COLO829 (cell line): ENCODE measurements at places on chromosomes 5 and 9.

- DNase-seq: no peak
These were observed 8.0 kb downstream of the PDLIM4 start for GRCh38 chr5:132265336-132266030.

DNA sequence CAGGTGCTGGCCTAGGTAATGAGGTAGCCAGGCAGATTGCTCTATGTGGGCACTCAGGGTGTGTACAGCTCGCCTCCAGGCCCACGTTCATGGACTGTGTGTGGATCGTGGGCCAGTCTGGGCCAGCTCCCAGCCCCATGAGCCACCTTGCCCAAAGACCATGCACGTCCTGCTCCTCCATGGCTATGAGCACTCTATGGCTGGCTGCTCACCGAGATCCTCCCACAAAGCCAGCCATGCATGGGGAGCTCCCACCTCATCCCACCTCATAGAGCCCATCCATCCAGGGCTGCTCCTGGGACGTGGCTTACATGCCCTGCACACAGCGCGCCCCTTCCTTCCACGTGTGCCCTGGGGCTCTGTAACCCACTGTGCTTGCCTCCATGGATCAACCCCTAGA lies 262.5 kb upstream of the IRX1 start:
- no peak for DNase-seq

DNA sequence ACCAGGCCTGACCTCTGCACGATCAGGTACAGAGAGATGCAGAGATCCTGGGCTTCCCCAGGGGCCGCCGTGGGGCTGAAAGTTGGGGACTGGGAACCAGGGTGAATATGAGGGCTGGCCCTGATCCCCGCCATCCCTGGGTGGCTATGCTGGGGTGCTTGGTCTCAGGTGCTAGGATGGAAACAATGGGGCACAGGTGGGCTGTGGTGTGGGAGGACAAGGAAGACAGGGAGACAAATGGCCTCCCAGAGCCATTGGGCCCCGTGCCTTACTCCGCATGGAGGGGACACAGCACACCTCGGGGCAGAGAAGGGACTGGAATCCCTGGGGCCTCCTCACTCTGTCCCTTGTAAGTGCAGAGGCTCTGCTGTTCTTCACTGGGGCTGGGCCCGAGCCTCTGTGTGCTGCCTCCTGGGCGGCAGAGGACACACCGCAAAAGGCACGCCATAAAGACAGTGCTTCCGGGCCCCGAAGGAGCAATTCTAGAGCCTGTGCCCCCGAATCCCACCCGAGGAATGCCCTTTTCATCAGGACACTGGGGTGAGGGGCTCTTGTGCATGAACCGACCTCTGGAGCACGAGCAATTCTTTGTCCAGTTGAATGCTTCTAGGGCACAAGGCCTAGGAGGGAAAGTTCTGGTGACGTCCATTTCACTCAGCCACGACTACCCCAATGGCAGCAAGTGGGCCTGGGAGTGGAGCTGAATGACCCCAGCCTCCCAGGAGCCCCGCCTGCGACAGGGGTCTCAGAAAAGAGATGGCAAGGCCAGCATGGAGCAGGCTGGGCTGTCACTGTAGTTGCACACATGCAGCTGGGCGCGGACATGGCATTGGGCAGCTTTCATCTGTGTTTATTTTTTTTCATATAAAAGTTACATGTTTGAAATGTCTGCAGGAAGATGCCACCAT lies 30.9 kb downstream of the PRRT1B start:
- DNase-seq: no peak

DNA sequence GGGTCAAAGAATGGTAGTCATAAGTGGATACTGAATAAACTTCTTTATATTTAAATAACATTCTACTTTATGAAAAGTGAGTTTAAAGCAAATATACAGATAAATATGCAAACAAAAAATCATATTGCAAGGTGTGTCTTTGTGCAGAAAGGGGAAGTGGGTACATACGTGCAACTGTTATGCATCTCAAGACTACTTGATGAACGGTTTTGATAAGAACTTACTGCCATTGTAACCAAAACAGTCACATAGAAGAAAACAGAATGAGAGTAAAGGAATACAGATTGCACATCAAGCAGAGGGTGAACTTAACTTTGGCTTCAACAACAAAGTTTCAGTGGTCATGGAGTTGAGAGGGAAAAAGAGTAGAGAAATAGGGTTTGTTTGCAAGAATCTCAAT lies 9.9 kb downstream of the CAMK4 start:
- no peak for DNase-seq

GRCh38 chr9:131148966-131149687 lies 23.7 kb downstream of the NUP214 start:
- no peak for DNase-seq

- DNase-seq: peak; percentile 47
These were observed 40.8 kb upstream of the GNPDA1 start for GRCh38 chr5:142053426-142054151.

DNA sequence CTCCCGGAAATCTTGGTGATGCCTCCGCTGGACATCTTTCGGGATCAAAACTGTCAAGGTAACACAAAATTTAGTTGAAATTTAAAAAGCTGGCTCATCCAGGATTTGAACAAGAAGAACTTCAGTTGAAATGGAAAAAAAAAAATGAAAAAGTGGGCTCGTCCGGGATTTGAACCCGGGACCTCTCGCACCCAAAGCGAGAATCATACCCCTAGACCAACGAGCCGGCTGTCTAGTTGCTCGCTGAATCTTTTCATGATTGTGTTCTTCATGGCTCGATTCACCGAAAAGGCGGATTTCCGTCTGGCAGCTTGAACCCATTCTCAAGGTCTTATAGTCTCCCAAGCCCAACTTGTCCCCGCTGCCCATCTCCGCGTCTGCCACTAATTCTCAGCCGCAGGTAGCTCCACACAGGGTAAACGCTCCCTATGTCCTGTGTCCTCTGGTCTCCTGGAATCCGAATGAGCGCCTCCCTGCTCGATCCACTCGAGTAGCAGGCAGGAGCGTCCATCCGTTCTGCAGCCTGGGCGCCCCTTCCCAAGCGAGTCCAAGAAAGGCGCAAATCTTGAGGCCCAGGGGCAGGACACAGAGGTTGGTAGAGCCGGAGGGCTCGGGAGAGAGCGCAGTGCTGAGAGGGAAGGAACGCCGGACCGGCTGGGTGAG lies 16.2 kb downstream of the TRIM7 start:
- DNase-seq: no peak

DNA sequence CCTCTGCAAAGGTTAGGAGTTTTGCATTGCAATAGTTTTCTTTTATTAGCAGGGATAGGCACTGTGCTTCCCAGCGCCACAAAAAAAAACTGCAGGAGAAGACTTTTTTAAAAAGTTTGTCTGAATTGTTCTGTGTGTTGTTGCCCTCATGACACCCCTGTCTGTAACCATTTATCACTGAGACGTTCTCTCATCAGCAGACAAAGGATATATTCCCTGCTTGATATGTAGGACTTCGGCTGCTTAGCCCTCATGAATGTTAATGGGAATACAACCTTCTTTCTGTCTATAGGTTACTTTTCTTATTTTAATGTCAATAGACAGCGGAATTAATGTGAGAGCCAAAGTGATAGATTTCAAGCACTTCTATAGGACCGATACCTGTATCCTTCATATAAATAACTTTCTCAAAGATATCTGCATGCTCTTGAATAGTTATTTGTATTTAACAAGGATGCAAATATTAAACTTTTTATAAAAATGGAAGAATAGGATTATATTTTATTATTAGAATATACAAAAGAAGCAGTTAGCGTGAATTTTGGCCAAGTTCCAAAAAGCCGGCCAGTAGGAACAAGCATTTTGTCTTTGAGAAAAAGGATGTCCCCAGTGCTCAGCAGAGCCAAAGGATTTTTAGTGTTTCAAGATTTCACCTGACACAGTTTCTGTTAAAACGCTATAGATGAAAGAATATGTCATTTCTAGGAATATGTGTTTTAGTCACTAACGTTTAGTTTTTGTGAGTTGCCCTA lies 1.5 kb upstream of the LYSMD3 start:
- DNase-seq: no peak

DNA sequence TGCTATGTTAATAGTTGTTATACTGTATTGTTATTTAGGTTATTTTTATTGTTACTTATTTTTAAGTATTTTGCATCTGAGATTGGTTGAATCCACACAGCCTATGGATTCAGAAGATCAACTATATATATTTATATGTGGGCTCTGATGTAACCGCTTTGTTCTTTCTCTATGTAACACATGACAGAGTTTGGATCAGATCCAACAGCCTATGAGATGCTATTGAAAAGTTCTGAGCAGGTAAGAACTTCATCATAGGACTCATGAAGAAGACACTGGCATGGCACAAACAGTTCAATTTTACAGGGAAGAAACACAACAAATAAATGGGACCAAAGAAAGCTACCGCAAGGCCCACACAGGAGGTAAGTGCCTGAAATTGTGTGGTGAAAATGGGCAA lies 93.4 kb downstream of the GNAQ start:
- DNase-seq: no peak

DNA sequence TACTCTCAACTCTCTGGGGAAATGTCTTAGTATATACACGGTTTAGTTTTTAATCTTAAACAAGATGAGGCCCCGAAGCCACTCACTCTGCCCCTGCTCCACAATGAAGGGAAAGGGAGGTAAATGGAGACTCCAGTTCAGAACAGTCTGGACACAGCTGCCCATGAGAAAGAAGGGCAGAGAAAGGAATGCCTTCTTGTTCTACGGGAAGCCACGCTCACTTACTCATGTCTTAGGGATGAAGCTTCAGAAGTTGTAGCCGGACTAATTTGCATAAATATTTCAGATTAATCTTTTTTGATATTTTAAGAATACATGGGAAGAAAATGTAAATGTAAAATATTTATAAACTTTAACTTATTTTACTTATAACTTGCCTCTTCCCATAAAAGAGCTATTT lies 94.0 kb downstream of the COL23A1 start:
- DNase-seq: no peak

DNA sequence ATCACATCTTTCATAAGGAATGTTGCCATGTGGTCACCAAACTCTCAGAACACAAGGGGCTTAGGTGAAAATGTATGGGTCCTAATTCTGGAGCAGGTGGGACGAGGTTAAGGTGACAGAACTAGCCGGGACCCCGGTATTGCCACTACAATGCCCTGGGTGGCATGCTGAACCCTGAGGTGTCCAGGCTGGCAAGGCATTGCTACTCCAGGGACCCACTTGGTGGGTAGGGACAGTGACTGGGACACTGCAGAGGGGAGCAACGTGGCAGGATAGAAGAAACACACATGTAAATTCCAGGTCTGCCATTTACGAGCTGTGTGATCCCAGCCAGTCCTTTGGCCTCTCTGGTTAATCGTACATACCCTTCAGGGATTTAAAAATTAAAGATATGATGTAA lies 206.9 kb upstream of the MVB12B start:
- DNase-seq: no peak

DNA sequence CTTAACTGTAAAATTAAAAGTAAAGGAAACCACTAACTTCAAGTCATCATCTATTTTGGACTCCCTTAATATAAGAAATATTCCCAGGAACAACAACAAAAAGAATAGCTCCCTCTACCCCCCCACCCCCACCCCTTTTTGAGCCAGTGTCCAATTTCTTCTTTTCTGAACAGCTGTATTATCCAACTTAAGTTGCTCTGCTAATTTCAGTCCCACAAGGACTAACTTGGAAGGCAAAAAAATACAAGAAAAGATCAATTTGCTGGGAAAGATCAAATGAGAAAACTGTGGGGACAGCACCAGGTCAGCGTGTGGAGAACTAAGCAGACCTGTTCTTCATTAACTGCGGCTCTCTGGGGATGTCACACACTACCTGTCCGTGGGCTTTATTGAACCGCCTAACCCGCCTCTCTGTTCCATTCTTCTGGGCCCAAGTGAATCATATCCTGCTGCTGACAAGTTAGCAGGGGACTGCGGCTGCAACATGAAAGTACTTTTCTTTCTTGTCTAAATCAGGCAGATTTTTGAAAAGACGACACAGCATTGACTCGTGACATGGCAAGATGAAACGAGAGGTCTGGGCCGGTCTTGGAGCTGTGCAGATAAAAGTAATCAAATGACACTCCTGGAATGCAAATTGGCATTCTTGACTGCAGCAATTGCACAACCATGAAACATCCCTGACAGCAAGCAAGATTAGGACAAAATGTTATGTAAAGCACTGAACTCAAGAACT lies 2.7 kb downstream of the BNC2 start:
- peak; percentile 50 for DNase-seq

DNA sequence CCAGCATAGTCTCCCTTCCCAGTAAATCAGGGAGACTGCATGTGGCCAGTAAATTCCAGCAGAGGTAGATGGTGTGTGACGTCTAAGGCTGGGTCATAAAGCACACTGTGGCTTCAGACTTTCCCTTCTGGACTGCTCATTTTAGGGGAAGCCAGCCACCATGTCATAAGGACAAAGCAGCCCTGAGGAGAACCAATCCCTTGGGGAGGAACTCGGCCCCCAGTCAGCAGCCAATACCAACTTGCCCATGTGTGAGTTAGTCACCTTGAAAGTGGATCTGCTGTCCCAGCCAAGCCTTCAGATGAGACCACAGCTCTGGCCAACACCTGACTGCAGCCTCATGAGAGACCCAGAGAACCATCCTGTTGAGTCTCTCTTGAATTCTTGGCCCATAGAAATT lies 14.7 kb upstream of the NINJ1 start:
- DNase-seq: no peak

DNA sequence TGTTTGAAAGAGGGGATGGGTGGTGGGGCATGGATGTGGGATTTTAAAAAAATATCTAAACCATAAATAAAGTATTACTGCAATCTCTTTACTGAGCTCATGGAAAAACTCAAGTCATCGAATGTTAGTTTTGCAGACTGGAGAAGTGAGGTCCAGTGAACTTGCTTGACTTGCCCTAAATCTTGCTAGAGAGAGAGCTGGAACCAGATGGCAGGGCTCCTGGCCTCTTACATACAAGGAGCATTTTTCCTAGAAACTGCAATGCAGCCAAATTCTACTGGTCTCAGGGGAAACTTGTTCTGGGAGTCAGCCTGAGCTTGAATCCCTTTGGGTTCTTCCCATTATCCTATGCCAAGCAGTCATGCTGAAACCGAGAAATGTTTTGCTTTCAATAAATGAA lies 2.9 kb upstream of the TGFBI start:
- no peak for DNase-seq

DNA sequence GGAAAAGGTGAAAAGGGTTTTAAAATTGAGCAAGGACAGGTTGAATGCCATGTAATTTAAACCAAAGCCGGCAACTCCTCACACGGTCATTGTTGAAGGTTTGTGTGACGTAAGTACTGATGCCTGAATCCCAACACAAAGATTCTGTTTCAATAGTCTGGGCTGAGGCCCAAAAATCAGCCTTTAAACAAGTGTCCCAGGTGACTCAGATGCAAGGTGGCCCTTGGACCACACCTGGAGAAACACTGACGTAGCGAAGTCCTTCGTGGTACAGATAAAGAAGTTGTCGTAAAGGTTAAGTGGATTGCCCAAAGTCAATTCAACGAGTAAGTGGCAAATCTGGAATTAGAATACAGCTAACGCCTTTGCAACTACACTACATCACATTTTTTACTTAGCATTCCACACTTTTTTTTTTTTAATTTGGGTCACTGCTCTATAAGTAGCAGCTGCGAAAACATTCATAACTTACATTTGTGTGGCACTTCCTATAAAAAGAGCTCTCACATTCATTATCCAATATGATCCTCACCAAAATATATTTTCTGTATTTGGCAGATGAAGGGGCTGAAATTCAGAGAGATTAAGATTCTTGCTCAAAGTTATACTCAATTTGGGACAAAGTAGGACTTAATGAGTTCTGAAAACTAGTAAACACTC lies 111.3 kb downstream of the LPAR1 start:
- DNase-seq: no peak

GRCh38 chr9:112360047-112360804 lies 19.7 kb upstream of the HSDL2 start:
- DNase-seq: no peak

GRCh38 chr5:24632353-24632752 lies 12.4 kb downstream of the CDH10 start:
- no peak for DNase-seq

- DNase-seq: no peak
These were observed 84.0 kb upstream of the AGXT2 start for GRCh38 chr5:35131723-35132122.
